ENCODE measurements at places on chromosomes 16 and 17.

DNA sequence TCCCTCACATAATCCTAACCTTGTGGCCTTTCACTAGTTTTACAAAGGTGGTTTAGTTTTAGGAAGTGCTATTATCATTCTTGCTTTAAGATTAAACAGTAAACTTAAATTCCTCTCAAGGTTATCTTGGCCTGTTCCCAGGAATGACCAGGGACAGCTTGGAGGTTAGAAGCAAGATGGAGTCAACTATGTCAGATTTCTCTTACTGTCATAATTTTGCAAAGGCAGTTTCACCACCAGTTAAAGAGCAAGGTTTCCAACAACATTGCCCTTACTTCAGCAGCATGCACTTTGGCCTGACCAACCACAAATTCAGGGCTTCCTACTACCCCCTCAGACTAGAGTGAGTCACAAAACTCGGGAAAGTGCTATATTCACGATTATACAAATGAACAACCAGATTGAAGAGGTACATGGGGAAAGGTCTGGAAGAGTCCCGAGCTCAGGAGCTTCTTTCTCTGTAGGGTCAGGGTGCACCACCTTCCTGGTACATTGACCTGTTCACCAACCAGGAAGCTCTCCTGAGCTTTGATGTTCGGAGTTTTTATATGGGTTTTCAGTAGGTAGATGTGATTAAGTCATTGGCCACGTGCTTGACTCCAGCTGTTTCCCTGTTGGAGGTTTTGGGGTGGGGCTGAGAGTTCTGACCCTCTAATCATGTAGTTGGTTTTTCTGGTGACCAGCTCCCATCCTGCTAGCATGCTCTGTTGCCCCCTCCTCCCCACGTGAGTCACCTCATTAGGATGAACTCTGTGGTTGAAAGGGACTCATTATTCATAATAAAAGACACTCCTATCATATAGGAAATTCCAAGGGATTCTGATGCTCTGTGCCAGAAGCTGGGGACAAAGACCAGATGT is 19.4 kb downstream of the RHOT1 start:
- DNase-seq = no peak

DNA sequence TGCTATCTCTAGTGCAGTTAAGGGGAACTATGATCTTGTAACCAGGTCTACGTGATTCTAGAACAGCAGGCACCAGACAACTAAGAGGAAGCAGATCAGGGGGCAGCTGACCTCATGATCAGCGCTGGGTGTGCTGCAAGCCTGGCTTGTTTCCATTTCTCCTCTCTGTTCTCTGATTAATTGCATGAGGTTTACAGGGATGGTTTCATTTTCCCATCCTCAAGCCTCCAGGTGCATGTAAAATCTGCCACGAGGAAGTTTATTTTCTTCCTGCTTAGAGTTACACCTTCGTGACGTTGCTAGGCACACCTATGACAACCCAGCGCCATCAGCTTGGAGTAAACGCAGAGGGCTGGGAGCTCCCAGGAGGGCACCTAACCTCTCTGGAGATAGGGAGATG is 4.3 kb upstream of the NUPR1 start:
- no peak for DNase-seq

GRCh38 chr16:81061871-81062608 is 15.0 kb downstream of the C16orf46 start:
- no peak for DNase-seq

DNA sequence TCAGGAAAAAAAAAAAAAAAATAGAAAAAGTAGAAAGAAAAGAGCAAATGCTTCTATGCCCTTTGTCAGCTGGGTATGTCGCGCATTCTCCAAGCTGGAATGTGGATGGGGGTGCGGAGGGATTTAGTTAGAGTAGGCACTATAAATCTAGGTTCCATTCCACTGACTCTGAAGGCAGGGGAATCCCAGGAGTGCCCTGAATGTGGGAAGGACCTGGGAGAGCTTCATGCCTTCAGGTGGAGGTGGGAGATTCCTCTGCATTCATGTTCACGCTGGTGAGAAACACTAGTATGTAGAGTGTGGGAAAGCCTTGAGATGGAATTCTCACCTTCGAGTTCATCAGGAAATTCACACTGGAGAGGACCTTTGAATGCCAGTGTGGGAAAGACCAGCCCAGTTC is 12.4 kb downstream of the ZNF232 start:
- no peak for DNase-seq

- DNase-seq = peak; percentile 27
Measured at GRCh38 chr16:4660454-4661007, 32.8 kb upstream of the NUDT16L1 start.

- peak; percentile 47 for DNase-seq
Measured at GRCh38 chr17:43907425-43907981, at the start of gene MPP2. Gene MPP2, minus strand, starts transcription at chr17:43907536. Its CDS starts 3,076 bp downstream, at chr17:43904460.

DNA sequence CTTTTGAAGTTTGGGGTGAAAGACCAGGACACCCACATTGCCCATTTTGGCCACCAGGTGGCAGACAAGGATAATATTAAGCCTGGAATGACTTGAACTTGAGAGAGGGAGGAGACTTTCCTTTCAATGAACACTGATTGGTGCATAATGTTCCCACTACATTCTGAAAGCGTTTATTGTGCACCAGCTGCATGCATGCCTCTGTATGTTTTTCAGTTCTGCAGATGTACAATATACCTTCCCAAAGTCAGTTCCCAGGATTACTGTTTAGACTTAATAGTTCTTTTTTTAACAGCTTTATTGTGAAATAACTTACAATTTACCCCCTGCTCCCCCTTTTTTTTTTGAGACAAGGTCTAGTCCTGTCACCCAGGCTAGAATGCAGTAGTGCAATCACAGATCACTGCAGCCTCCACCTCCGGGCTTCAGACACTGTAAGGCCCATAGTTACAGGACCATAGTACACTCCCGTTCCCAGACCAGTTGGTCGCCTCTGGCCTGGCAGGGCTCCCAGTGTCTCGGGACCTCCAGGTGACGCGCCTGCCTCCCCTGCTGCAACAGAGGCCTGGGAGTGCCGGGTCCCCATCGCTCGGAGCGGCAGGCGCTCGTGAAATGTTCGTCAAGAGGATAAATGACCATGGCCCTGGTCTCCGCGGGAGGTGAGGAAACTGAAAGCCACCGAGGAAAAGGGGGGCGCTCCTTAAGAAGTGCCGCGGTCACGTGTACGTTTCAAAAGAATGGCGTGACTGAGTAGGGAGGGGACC is 12.2 kb downstream of the CES2 start:
- peak; percentile 81 for DNase-seq

- no peak for DNase-seq
Measured at GRCh38 chr17:79519601-79520000, 91.2 kb downstream of the RBFOX3 start.

GRCh38 chr17:44988044-44988942 is 20.2 kb upstream of the C1QL1 start:
- no peak for DNase-seq

DNA sequence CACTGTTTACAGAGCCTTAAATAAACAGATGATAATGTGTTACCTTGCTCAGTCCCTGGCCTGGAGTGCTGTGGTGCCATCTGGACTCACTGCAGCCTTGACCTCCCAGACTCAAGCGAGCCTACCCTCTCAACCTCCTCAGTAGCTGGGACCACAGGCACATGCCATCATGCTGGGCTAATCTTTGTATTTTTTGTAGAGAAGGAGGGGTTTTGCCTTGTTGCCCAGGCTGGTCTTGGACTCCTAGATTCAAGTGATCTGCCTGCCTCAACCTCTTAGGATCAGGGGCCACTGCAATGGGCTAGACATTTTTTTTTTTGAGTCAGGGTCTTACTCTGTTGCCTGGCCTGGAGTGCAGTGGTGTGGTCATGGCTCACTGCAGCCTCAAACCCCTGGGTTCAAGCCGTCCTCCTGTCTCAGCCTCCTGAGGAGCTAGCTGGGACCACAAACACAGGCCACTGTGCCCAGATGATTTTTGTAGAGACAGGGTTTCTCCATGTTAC is 5.0 kb upstream of the NAGLU start:
- no peak for DNase-seq

DNA sequence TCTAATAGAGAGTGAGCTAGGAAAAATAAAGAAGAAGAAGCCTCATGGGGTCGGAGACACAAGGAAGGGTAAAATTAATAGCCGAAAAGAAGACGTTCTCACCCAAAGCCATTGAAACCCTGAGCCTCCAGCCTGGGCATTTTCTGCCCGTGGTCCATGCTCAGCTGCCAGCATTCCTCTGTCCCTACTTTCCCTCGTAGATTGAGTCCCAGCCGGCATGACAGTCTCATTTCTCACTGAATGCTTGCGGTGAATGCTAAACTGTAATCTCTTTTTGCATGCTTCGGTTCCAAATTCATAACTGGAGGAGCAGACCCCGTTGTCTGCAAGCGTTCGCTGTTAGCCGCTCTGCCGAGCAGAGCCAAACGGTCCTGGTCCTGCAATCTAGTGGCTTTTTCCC is 54.0 kb upstream of the COX10 start:
- no peak for DNase-seq

- no peak for DNase-seq
Measured at GRCh38 chr17:69883120-69883519, 191.9 kb upstream of the KCNJ16 start.

GRCh38 chr17:17387498-17388362 is 84.6 kb downstream of the NT5M start:
- no peak for DNase-seq

DNA sequence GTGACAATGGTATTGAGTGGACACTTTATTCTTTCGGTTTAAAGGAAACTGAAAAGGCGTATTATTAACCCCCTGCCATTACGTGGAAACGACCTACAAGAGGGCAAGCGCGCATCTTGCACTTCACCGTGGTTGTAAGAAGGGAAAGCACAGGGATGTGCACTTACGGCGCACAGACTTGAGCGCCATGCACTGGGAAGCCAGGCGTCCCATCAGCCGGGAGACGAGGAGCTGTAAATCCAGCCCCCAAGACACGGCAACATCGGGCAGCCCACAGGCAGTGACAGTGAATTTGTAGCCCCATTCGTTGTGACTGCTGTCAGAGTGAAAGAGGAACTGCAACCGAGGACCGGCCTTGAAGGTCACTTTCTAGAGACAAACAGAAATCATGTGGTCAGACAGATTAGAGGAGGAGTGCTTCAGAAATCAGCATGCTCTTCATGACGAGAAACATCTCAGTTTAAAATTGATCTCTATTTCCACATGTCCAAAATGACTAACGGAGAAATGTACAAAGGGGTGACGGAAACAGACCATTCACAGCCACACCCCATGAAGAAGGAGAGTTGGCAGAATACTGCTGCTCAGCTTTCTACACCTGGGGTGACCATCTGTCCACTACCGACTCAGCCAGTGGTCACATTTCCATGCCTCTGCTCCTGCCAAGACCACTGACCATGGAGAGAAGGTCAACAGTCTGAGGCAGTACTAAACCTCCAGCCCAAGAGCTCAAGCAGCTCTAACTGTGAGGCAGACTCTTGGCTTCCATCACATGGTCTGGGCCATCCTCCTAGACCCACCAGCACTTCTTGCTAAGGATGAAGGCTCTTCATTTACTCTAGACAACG is 68.6 kb downstream of the ZZEF1 start:
- DNase-seq = no peak

DNA sequence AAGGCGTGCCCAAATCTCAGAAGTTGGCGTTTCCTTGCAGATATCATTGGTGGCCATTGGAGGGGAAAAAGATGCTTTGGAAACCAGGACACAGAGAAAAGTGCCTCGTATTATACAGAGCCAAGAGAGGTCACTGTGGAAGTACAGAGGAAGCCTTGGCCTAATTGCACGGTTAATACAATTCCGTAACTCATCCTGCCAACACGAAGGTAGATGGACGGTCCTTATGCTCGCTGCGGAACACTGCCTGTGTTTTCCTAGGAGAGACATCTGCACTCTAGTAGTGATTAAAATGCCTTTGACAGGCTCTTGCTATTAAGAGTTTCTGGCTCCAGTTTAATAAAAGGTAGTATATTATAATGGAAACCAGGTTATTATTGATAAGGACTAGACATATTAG is 536.4 kb downstream of the WWOX start:
- no peak for DNase-seq

- DNase-seq = no peak
Measured at GRCh38 chr17:2191785-2192184, 111.8 kb downstream of the SMG6 start.

DNA sequence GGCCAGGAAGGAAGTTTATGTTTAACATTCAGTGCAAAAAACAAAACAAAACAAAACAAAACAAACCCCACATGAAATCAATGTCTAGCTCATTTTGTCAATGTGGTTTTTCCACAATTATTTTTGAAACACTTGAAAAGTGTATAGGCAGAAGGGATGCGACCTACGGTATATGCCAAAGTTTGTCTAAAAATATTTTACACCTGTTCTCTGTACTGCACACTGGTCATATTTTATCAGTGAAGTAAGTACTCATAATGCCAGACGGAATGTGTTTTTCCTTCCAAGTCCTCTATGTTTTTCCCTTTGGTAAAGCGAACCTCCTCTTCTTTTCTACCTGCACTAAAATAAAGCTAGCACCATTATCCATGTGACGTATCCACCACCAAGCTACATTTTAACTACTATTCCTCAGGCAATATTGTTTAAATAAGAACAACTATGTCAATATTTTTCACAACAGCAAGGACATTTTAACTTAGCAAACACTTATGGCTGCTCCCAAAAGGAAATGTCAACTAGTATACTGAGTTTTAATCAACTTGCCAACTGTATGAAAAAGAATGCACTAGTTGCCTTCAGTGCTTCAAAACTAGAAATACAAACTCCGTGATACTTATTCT is 10.3 kb downstream of the TOB1 start:
- no peak for DNase-seq

GRCh38 chr16:18072161-18072560 is 264.4 kb downstream of the NPIPA8 start:
- no peak for DNase-seq
